ENCODE measurements at places on chromosomes 2 and 18.

DNA sequence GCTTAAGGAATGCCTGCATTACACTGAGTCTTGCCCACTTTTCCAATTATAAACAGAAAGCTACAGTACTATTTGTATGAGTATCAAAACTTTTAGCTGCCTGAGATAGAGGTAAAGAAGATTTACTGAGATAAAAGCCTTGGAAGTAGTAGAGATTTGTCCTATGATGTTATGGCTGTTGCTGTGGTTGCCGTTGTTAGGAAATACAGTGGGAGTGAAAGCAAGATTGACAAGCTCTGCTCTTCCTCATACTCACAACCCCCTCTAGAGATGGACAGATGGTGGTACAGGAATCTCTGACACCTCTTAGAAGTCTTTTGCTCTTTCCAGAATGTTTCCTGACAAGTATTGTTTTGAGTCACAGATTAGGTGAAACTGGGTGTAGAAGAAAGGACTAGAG, 242.5 kb downstream of the RPIA start:
- no peak for DNase-seq

GRCh38 chr2:94759211-94759610, 112.0 kb upstream of the TEKT4 start:
- no peak for DNase-seq

DNA sequence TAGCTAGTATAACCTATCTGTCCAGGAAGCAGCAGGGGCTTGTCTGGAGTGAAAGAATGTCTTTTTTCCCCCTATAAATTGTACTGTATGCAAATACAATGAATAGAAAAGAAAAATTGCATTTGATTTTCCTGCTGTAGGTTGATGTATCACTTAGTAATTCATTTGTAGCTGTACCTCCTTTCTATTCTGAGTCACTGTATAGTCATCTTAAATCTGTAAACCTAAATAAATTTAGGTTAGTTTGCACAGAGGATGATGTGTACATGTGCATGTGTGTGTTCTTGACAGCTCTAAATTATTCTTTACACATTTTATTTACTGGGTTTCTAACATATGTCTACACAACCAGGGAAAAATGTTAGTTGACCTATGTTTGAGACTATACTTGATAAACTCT, 478.7 kb upstream of the CNTNAP5 start:
- no peak for DNase-seq

GRCh38 chr2:57862153-57862552, 184.5 kb upstream of the VRK2 start:
- DNase-seq = no peak

- no peak for DNase-seq
Observed at GRCh38 chr2:224109751-224110150, 70.7 kb upstream of the SERPINE2 start.

GRCh38 chr2:55416786-55417568, 2.7 kb downstream of the CCDC88A start:
- DNase-seq = no peak

- no peak for DNase-seq
Observed at GRCh38 chr18:52682260-52682659, 342.3 kb downstream of the DCC start.

DNA sequence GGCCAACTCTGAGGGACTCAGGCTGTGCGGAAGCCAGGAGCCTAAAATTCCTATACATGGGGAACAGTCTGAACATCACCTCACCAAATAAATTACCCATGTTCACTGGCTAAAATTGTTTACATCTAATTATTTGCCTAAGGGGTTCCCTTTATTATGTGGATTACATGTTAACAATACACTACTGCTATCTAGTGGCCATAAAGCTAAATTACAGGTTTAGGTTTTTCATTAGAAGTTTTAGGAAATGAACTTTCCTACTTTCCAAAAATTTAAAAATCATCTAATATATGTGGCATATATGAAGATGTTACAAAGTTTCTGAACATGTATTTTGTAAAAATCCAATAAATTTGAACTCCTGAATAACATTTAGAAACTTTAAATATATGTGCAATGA, 40.3 kb downstream of the PLA2R1 start:
- no peak for DNase-seq

GRCh38 chr18:76351961-76352581, 143.0 kb downstream of the ZNF516 start:
- no peak for DNase-seq

DNA sequence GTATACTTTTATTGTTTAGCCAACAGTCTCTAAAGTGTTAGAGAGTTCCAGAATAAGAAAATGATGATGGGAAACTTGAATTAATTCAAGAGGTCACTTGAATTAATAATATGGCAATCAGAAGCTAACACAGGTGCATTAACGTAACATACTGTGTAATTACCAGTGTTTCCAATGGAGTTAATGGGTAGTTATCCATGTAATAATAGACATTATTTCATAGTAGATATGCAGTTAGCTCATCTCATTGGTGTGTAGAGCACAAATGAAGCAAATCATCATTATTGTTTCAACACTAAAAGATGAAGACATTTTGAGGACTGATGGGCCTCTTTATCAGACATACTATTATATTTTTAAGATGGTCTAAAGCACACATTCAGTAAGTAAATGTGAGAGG, 460.3 kb upstream of the HNRNPA3 start:
- no peak for DNase-seq

GRCh38 chr2:210046851-210047500, 44.5 kb downstream of the RPE start:
- no peak for DNase-seq

DNA sequence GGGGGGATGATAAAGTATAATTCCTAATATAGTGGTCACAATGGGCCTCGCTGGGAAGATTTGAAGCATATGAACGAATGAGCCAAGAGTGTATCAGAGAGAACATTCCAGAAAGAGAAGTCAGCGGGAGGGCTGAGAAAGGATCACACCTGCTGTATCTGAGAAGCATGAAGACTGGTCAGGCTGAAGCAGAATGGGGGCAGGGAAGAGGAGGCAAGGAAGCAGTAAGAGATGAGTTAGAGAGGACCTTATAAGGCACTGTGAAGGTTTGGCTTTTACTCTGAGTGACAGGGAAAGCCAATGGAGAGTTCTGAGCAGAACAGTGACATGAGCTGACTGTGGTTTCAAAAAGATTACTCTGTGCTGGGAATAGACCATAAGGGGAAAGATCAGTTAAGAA, 73.5 kb downstream of the CHN1 start:
- no peak for DNase-seq

GRCh38 chr2:42077343-42077742, 29.5 kb downstream of the PKDCC start:
- DNase-seq = no peak

- no peak for DNase-seq
Observed at GRCh38 chr2:128734521-128735295, 416.0 kb upstream of the HS6ST1 start.

DNA sequence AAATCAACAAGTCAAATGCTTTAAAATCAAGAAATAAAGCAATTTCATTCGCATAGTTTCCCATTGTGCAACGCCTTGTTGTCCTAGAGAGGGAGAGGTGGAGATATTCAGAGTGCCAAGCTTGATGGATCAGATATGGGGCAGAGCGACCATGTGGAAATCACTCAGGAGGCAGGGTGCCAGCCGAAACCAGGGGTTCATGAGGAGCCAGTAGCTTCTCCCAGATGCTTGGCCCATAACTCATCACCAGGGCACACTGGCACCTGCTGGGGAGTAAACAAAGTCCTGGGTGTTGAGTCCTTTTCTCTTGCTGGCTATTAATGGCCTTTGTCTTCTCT, 53.0 kb upstream of the ASAP2 start:
- DNase-seq = no peak

DNA sequence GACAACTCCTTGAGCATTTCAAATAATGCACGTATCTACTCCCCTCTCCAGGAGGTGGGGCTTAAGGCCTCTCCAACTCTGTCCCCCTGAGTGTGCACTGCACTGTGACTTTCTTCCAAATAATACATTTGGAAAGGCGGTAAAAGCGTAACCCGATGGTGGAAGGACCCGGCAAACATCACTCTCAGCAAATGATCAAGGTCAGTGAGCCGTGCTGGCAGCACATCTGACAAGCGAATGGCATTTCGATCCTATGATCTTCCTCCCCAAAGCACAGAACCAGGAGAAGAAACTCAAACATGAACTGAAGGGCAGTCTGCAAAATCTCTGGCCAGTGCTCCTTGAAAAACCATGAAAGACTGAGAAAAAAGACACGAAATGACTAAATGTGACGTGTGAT, 208.7 kb downstream of the TWIST2 start:
- no peak for DNase-seq

DNA sequence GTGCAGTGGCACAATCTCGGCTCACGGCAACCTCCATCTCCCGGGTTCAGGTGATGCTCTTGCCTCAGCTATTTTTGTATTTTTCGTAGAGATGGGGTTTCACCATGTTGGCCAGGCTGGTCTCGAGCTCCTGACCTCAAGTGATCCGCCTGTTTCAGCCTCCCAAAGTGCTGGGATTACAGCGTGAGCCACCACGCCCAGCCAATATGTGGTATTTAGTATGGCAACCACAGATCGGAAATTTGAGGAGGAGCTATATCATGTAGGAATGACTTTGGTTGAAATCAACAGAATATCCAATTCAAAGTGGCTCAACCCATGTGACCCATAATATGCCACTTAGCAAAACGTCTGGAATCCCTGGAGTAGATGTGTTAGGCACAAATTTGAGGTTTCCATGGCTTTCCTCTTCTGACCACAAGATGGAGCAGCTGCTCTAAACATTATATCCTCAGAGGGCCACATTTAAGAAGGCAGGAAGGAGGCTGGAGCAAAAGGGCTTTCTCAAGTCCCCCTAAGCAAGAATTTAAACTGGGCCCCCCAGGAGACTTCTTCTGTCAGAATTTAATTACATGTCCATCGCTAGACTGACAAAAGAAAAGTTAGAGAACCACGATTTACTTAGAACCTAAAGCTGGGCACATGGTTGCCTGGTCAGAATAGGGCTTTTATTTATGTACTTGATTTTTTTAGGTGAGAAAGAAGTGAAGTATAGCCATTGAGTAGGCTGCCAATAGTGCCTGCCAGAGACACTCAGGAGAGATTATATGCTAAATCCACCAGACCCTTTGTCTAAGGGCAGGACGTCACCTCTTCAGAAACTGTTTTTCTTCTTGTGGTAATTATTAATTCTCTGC, 49.6 kb upstream of the ITSN2 start:
- DNase-seq = peak; percentile 17

GRCh38 chr2:97834610-97835009, 121.2 kb downstream of the ZAP70 start:
- no peak for DNase-seq

DNA sequence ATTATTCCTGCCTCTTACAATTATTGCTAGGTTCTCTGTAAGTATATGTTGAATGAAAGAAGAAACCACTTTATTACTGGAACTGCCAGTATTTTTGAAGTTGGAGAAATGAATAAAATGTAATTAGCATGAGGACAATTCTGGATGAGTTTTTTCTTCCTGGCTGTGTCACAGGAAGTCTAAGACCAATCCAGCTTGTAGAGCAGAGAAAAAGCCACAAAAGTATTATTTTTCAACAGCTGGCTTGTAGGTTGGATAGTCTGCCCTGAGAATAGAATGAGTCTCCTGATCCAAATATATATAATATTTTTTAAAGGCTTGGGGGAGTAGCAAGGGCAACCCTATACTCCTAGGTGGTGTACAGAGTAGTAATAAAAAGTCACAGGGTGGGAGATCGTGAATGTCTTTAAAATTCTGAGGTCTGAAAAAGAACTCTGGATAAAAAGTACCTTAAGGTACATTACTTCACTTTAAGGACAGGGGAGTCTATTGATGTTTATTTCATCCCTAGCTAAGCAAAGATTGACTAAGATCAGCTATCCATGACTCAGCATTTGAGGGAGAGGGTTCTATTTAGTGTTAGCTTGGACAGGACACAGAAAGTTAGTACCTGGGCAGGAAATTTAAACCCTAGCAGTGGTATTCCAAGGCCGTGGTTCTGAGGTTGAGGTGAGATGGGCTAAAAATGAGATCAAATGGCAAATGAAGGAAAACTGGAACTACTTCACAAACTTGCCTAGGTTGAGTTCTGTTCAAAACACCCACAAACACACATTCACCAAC, 31.7 kb downstream of the SLC40A1 start:
- DNase-seq = no peak

DNA sequence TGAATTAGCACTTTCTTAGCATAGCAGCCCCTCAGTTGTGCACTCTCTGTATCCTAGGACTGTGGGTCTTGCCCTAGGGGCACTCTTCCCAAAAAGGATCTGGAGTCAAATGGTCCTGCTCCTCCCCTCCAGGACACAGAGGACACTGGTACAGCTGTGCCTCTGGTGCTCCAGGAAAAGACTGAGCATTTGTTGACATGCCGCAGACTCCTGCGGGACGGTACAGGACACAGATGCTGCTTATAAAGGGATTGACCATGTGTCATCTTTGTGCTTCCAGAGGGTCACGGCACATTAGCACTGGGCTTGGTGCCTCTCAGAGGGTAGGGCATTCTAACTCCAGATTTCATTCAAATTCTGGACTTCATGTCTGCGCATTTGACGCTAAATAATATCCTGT, 110.5 kb downstream of the KLF7 start:
- no peak for DNase-seq

GRCh38 chr2:222169346-222169745, 129.5 kb downstream of the PAX3 start:
- no peak for DNase-seq

DNA sequence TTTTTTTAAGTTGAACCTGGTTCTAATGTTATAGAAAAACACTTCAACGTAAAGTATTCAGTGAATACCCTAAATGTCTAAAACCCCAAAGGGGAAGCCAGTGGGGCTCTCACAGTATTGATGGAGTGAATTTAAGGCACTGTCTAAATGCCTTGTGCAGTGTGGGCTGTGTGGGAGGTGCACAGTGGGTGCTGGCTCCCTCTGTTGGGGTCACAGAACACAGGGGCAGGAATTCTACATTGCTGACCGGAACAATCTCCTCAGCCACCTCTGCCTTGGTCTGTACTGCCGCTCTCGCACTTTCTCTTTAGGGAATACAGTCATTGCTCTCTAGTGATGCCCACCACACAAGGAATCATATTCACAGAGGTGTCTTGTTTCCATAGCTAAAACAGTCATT, 45.4 kb downstream of the SPRED2 start:
- no peak for DNase-seq

DNA sequence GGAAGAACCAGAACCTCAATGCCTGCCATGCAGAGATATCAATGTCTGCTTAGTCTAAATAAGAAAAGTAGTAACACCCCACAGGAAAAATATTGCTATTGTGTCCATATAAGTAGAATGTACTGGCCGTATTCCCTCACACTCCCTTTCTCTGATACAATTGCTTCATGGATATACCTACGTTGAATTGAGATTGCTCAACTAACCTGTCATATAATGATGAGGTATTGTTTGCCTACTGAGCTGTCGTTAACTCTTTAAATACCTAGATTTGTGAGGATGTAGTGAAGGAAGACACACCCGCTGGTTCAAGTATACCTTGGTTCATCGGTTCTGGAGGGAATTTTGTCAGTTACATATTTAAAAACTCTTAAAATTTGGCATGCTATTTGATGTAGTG, 480.7 kb upstream of the TCF4 start:
- DNase-seq = no peak

Data from stimulated activated CD8-positive, alpha-beta memory T cell treated with anti-CD3 and anti-CD28 coated beads, Interleukin-7, amount 100 ng/mL, for 4 hours (primary cell).